ENCODE measurements at places on chromosomes 2 and 18.

DNA sequence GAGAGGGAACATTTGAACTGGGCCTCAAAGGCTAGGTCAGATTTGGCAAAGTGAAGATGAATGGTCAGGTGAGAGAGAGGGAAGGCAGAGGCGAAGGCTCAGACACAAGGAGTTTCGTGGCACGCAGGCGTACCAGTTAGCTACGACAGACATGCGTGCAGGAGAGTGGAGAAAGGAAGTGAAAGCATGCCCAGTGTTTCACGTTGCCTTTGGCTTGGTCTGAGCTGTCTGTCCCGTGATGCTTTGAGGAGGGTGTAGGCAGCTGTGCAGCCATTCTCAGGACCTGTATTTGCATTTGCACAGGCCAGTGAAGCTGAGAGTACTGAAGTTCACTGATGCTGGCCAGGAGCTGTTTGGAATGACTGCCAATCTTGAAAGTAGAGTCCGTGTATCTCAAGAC is 69.5 kb downstream of the HNRNPLL start:
- DNase-seq, result no peak
- H3K4me3 ChIP-seq, result no peak overlapping the region
- no peaks in the 10 kb centered on the region for H3K36me3 ChIP-seq
- peaks cover 7% of the 10 kb centered on the region for H3K27me3 ChIP-seq
- peaks cover 16% of the 10 kb centered on the region for H3K4me1 ChIP-seq

DNA sequence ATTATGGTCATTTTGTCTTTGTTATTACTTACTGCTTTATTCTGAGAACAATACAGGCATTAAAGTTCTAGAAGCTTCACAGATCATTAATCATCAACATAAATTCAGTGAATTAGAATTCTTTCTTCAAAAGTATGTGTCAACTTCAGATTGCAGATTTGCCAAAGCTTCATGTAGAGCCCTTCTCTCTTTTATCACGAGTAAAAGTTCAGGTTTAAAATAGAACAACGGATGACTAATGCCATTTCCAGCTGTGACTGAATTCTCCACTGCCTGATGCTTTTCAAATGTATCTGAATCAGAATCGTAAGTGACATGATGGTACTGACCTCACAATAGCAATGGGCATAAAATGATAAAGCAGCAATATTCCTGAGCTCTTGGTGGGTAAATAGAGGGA is 116.0 kb downstream of the ABCA12 start:
- DNase-seq, result no peak
- H3K4me1 ChIP-seq, result no peaks in the 10 kb centered on the region
- no peaks in the 10 kb centered on the region for H3K27me3 ChIP-seq
- H3K4me3 ChIP-seq, result no peak overlapping the region
- no peak overlapping the region for H3K27ac ChIP-seq

DNA sequence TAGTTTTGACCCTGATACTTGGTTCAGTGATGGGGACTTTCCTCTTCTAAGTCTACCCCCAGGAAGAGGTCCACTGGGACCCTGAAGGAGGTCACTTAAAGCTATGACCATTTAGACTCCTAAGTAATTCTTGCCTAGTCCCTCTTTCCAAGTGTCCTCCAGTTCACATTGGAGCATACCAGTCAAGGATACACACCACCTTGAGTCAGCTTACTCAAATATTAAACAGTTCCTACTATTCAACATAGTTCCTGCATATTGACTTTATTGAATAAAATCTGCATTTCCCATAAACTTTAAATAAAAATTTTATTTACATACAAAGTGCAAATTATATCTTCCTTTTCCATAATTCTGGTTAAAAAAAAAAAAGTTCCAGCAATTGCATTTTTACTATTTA is 36.3 kb downstream of the SLC5A7 start:
- no peak overlapping the region for H3K4me3 ChIP-seq
- DNase-seq, result no peak
- H3K36me3 ChIP-seq, result no peaks in the 10 kb centered on the region
- H3K27me3 ChIP-seq, result no peaks in the 10 kb centered on the region
- H3K4me1 ChIP-seq, result no peaks in the 10 kb centered on the region

DNA sequence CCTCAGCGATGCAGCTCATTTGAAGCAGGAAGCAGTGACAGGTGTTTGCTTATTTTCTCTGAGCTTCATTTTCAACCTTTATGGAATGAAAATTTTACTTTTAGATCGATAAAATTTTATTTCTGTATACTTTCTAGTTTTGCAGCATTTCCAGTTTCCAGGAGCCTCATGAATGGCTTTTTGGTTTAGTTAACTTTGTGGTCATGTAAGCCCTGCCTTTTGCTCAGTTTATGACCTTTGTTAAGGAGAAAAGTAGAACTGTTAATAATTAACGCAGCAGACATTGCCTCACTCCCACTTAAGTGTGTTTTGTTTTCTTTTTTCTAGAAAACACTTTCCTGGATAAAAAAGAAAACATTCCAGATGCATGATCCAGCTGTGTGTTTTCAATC is 4.4 kb upstream of the FARP2 start:
- peaks cover 75% of the 10 kb centered on the region for H3K36me3 ChIP-seq
- peaks cover 15% of the 10 kb centered on the region for H3K4me1 ChIP-seq
- no peak for DNase-seq

GRCh38 chr2:238847419-238847801 is 475 bp upstream of the TWIST2 start:
- no peak overlapping the region for H3K4me3 ChIP-seq
- DNase-seq, result no peak
- H3K4me1 ChIP-seq, result no peaks in the 10 kb centered on the region
- H3K27me3 ChIP-seq, result peaks cover 29% of the 10 kb centered on the region
- no peaks in the 10 kb centered on the region for H3K36me3 ChIP-seq

All from K562 (cell line).